ENCODE measurements at places on chromosomes 2 and 18. TPM values are rescaled to one million over a fixed set of nuclear protein-coding genes. Genes with fewer than 3 reads are reported as not detected.

Gene SNTG2
- not detected for polyA plus RNA-seq

DNA sequence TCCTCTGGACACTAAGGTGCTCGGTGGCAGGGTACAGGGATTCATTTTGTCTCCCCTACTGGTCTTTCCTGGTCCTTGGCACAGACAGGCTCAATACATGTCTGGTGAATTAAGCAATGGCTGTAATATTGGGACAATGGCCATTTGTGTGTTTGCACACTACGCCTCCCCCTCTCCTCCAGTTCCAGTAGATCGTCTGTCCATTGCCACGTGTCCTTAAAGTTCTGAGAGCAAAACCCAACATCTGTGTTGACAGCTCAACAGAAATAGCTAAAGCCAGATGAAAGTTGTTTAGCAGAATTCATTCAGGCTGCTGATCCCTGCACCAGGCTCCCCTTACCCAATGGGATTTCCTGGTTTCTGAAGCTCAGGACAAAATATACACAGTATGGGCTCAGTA, 9.0 kb upstream of the FABP1 start:
- no peak for DNase-seq

DNA sequence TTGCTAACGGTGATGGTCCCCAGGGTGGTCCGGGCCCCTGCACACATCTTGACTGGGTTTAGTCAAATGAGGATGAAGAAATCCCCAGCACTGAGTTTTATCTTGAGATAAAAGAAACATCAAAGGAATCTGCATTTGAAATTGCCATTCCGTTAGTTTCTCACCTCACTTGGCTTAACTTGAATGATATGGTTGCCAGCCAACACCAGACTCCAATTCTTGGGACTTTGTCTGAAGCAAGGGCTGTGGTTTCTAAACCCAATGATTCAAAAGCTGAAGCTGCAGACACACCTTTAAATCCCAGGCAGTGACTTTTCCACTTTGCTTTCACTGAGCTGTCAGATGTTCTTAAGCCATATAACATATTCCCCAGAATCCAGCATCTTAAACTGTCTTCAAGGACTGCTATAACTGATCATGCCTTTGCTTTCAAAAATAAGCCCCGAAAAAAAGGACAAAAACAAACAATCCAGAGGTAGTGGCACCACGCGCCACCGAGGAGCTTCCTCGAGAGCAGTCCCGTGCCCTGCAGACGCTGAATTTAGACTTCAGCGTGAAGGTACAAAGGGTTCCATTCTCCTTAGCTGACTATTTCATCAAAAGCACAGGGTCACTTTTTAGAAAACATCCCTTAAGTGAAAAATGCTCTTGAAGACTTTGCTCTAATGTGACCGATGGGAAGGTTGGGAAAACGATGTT, 189.3 kb downstream of the HDAC4 start:
- DNase-seq, result no peak

- no peak for DNase-seq
These were observed 25.7 kb upstream of the B3GNT7 start for GRCh38 chr2:231369580-231370428.

GRCh38 chr2:129565551-129566109, 413.8 kb upstream of the RAB6C start:
- no peak for DNase-seq

- no peak for DNase-seq
These were observed 134.4 kb downstream of the HDAC4 start for GRCh38 chr2:239266434-239266766.

Measured in keratinocyte (primary cell).